SIG-M5 (cell line): ENCODE measurements at places on chromosomes 1 and 21.

DNA sequence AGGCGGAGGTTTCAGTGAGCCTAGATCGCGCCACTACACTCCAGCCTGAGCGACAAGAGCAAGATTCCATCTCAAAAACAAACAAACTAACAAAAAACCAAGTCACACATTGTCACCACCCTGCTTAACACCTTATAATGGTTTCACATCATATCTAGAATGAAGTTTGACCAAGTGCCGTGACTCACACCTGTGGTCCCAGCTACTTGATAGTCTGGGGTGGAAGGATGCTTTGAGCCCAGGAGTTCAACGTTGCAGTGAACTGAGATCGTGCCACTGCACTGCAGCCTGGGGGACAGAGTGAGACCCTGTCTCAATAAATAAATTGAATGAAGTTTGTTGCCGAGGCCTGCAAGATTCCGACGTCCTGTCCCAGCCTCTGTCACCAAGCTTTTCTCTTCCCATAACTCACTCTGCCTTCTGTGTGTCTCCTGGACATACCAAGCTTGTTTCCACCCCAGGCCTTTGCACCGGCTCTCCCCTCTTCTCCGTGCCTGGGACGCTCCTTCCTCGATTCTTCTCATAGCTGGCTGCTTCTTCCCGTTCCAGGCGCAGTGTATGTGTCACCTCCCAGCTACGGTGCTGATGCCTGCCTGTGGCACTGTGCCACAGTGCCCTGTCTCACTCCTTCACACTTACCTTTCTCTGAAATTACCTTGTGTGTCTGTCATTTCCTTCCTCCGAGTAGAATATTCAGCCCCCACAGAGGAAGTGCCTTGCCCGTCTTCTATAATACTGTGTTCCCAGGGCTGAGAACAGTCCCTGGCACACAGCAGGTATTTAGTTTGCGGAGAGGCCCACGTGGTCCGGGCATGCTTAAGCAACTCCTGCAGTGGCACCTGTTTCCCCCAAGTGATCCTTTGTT lies 3.8 kb upstream of the SELENON start:
- no peak for DNase-seq

DNA sequence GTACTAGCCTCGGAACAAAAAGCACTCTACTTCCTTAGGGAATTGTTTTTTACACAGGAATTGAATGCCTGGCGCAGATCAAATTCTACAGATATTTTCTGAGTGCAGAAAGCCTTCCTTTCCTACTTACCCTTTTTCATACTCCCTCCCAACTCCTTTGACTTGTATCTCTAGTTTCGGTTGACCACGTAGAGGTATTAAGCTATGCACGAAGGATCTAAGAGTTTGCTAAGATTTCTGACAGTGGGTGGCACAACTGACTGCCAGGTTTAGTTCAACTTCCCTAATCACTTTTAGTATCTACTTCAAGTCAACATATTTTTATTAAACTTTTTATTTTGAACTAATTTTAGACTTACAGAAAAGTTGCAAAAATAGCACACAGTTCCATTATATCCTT lies 5.0 kb downstream of the TOR1AIP2 start:
- DNase-seq: no peak

DNA sequence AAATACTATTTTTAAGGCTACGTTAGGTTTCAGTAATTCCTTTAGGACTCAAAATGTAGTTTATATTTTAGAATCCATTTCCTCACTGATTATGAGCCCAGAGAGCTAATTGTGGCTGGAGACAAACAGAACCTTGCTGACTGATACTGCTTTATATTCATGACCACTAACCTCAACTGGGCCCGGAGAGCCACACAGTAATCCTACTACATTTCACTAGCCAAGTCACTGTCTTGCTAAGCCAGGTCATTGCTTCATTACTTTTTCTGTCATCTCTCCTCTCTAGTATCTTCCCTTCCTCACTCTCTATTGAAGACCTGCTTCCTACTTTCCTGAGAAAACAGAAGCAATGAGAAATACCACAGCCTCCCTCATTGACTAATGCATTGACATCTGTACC lies 24.7 kb downstream of the IL23R start:
- DNase-seq: no peak

DNA sequence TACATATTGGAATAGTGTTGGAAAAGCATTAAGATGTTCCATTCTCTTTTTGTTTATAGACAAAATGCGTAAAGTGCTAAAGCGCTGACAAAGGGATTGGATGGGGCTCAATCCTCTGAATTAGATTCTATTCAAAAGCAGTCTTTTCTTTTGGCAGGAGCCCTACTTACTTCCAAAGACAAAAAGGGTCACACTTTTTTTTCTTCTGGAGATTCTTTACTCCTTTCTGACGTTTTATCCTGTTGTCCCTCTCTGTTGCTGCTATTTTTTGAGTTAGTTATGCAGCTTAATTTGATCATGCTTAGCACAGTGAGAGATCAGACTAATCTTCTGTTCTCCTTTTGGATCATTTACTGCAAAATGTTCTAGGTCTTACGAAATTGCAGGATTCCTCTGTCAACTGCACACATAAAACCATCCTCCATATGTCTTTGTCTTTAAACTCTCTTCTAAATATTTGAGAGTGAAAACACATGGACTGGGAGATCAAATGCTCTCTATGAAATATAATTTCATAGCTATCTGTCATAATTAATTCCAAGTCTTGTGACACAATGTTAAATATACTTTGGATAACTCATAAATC lies 656.4 kb upstream of the ADGRL2 start:
- no peak for DNase-seq

- DNase-seq: no peak
Measured at GRCh38 chr1:4147509-4147908, 247.4 kb upstream of the C1orf174 start.

DNA sequence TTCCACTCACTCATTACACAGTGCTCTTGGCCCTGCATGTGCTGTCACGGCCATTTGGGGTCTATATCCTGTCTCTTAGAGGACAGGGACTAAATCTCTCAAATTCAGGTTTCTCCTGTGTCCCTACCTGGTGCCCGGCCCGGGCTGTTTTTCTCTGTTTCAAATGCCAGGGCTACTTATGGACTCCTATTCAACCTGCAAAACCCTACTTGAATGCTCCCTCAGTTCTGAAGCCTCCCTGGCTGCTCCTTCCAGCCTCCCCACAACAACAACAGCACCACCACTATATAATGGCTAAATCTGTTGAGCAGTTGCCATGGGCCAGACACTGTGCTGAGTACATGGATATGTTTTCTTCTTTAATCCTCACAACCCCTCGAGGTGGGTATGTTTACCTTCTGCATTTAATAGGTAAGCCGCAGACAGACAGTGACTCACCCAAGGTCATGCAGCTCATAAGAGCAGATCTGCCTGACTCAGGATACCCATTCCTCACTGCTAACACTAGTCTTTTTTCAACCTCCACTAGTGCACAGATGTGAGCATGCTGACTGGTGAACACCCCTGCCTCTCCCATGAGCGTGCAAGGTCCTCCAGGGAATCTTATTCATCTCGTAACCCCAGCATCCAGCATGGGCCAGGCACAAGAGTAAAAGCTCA lies 29.9 kb downstream of the DHRS3 start:
- no peak for DNase-seq

DNA sequence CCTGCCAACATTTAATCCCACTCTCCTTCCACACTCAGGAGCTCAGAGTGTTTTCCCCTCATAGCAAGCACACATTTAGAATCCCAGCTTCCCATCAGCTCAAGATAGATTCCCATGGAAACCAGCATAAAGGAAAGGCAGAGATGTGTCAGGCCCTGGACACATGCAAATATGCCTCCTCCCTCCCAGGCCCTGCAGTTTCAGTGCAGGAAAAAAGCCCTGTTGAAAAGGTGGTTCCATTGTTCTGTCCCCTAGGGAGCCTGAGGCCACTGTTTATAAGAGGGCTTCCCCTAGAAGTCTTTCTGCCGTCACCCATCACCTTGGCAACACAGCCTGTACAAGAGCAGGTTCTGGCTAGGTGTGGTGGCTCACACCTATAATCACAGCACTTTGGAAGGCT lies 3.6 kb downstream of the CACNA1S start:
- no peak for DNase-seq

DNA sequence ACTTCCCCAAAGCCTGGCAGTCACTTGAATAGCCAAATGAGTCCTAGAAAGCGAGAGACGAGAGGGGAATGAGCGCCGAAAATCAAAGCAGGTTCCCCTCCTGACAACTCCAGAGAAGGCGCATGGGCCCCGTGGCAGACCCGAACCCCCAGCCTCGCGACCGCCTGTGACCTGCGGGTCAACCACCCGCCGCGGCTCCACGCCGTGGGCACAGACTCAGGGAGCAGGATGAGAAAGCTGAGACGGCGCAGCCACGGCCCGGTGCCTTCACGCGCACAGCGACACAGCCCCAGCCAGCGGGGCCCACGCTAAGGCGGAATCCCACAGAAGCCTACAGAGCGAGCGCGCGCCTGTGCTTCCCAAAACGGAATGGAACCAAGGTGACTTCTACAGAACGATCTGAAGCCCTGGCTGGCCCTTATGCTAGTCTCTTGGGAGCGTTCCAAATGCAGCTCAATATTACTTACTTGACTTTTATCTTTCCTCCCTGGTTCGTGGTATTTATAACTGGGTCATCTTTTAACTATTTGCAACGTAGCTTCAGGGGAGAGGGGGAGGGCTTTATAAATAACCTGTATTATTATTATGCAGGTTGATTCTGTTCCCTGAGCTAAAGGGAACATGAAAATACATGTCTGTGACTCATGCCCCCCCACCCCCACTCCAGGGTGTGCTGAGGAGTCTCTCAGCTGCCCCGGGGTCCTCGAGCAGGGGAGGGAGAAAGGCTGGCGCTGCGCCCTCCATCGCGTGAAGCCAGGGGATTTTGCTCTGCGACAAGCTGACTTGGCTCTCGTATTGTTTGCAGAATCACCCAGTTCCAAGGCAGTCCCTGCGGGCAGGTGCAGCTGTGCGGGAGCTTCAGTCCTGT lies 1.7 kb downstream of the TSPEAR start:
- no peak for DNase-seq

GRCh38 chr1:184597650-184598357 lies 156.9 kb downstream of the EDEM3 start:
- no peak for DNase-seq

- DNase-seq: no peak
Measured at GRCh38 chr1:229645324-229645993, 19.4 kb downstream of the URB2 start.

DNA sequence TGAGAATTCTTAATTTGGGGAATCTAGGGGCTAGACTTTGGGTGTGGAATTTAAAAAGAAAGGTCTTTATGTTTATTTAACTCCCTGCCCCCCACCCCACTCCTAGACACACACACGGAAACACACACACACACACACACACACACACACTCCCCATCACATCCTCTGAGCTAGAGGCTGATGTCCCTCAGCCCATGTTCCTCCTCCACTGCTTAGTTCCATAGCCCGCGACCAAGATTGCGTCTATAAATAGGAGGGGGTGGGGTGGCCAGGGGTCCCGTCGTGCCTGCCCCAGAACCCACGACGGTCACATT lies 655 bp upstream of the KIRREL1 start:
- no peak for DNase-seq

GRCh38 chr1:213183036-213183672 lies 132.1 kb downstream of the RPS6KC1 start:
- no peak for DNase-seq

DNA sequence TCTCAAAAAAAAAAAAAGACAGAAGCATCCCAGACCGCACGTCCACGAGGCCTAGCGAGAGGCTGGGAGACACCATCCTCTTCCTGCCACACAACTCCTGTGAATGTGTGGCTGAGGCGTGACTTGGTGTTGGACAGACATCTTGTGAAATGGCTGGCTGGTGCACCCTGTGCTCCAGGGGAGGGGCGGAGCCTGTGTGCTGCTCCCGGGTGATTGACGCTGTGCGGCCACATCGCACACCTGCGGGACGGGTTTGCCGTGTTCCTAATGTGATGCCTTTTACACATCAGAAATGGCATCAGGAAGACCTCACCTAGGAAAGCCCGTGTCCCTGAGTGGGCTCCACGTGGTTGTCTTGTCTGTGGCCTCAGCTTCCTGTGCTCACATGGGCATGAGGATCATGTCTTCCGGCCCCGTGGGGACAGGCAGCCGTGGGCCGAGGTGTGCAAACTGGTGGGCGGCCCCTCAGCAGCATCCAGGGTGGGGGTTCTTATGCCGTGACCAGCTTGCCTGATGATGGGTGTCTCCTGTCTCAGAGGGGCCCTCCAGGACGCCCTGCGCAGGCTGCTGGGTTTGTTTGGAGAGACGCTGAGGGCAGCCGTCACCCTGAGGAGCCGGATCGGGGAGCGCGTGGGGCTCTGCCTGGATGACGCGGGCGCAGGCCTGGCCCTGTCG lies 64.4 kb downstream of the PCNT start:
- DNase-seq: no peak
